ENCODE measurements at places on chromosomes 7 and 10. TPM values are rescaled to one million over a fixed set of nuclear protein-coding genes. Genes with fewer than 3 reads are reported as not detected.

The MSMB gene
- total RNA-seq: not detected

The SERPINE1 gene
- total RNA-seq: 240 TPM

The PPP1R17 gene
- not detected for total RNA-seq

The NEUROD6 gene
- not detected for total RNA-seq

The PRSS37 gene
- not detected for total RNA-seq

The SEMA3A gene
- 51.4 TPM for total RNA-seq

The UFSP1 gene
- 4.1 TPM for total RNA-seq

The SMIM30 gene
- 51.8 TPM for total RNA-seq

The MRC1 gene
- under 0.01 TPM for total RNA-seq

The GJD4 gene
- not detected for total RNA-seq

The SHOC2 gene
- 43.4 TPM for total RNA-seq

The AFAP1L2 gene
- 0.14 TPM for total RNA-seq

The SFTPA1 gene
- not detected for total RNA-seq

The CTAGE4 gene
- total RNA-seq: 0.28 TPM

The CALU gene
- total RNA-seq: 1,329 TPM

The TAS2R38 gene
- not detected for total RNA-seq

The TRIP6 gene
- 64.0 TPM for total RNA-seq

The WNT8B gene
- total RNA-seq: not detected

The EXOC6 gene
- 19.9 TPM for total RNA-seq

The RET gene
- 0.28 TPM for total RNA-seq

The SLC26A3 gene
- not detected for total RNA-seq

The IL15RA gene
- 4.4 TPM for total RNA-seq

The SUN3 gene
- total RNA-seq: not detected

The BEND7 gene
- total RNA-seq: 5.0 TPM

The SPDYE2 gene
- not detected for total RNA-seq

The FAM131B gene
- total RNA-seq: 1.00 TPM

The CFTR gene
- 0.14 TPM for total RNA-seq

The ITGA8 gene
- 1.3 TPM for total RNA-seq

The LBX1 gene
- not detected for total RNA-seq

The COL17A1 gene
- total RNA-seq: 0.74 TPM

The MOGAT3 gene
- not detected for total RNA-seq

The ADCYAP1R1 gene
- total RNA-seq: not detected

The SEC61A2 gene
- total RNA-seq: 6.6 TPM

The CYP3A7 gene
- total RNA-seq: 0.14 TPM

The SAMD9 gene
- total RNA-seq: 10.2 TPM

The STOX1 gene
- 0.14 TPM for total RNA-seq

The SLK gene
- total RNA-seq: 43.0 TPM

The ALOX5 gene
- total RNA-seq: not detected

The PPIF gene
- 22.6 TPM for total RNA-seq

The HACD1 gene
- total RNA-seq: 24.7 TPM

The ACTL6B gene
- not detected for total RNA-seq

The SCIN gene
- total RNA-seq: 0.43 TPM

The PNLIPRP3 gene
- total RNA-seq: 0.09 TPM

The MMP21 gene
- under 0.01 TPM for total RNA-seq

The C10orf105 gene
- under 0.01 TPM for total RNA-seq

The SNX13 gene
- 38.4 TPM for total RNA-seq

The SOSTDC1 gene
- total RNA-seq: not detected

The LRRC61 gene
- 0.85 TPM for total RNA-seq

The CUZD1 gene
- total RNA-seq: 0.55 TPM

The ZNF25 gene
- 14.9 TPM for total RNA-seq

The NKX6-2 gene
- total RNA-seq: not detected

All from smooth muscle cell of bladder (primary cell).